ENCODE measurements at places on chromosomes 13 and 19.

GRCh38 chr13:47114030-47114429, 217.2 kb upstream of the HTR2A start:
- no peak for DNase-seq

GRCh38 chr13:39484506-39485313, 118.3 kb downstream of the LHFPL6 start:
- DNase-seq: no peak

DNA sequence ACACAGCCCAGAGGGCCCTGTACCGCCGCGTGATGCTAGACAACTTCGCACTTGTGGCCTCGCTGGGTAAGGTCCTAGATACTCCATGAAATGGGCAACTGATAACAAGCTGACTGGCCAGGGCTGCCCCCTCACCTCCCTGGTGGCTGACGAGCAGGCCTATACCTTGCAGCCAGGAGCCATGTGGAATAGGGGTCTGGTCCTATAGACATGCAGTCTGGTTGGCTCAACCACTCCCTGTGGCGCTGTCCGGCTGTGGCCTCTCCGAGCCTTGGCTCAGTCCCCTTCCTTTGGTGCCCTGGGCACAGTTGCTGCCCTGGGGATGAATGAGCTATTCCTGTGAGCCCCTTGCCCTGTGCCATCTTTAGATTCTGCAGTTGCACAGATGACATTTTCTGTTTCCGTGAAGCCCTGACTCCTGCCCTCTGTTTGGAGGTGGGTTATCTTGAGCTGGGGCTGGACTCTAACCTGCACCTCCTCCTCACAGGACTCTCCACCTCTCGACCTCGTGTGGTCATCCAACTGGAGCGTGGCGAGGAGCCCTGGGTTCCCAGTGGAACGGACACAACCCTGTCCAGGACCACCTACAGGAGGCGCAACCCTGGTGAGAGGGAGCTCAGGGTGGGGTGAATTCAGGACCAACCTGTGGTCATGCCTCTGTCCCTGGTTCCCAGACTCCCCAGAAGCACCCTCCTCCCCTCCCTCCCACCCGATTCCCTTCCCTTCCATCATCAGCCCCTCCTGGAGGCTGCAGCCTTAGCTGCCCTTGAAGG, 2.5 kb downstream of the ZNF324 start:
- no peak for DNase-seq

DNA sequence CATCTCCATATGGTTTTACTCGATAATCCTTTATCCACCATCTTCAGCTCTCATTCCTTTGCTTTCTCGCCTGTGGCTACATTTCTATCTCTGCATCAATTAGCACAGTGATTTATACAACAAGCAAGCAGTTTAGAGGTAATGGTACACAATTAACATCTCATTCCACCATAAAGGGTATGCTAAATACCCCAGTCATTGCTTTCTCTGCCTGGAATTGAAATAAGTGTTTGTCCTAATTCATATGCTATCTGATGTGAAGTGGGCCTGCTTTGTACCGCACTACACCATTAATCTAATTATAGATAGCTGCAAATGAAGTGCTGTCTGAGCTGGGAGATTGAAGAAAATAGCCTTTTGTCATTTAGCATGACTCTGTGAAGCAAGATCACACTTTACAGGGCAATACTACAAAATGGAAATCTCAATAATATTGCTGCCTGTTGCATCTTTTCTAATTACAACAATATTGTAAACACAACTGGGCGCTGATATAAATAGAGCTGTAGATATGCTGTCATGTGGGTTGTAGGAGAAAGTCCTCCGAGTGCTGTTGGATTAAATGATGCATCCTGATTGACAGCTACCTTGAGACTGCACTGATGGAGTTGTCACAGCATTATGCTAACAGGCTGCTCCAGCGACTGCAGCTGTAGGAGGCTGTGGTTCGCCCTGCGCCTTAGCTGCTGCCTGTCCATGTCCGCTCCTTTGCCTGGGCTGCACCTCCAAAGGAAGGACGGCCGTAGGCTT, 78.2 kb downstream of the GGACT start:
- no peak for DNase-seq

GRCh38 chr13:99406799-99407201, 94.5 kb upstream of the TM9SF2 start:
- no peak for DNase-seq

GRCh38 chr13:106795847-106796246, 227.9 kb upstream of the ARGLU1 start:
- DNase-seq: no peak

DNA sequence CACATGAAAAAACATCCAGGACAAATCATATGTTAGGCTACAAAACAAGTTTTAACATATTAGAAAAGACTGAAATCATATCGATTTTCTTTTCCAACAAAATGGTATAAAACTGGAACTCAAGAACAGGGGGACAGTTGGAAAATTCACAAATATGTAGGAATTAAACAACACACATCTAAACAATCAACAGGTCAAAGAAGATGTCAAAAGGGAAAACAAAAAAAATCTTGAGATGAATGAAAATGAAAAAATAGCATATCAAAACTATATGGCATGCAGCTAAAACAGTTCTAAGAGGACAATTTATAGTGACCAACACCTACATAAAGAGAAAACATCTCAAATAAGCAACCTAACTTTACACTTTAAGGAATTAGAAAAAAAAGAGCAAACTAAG, 585.3 kb downstream of the UQCRFS1 start:
- DNase-seq: no peak

DNA sequence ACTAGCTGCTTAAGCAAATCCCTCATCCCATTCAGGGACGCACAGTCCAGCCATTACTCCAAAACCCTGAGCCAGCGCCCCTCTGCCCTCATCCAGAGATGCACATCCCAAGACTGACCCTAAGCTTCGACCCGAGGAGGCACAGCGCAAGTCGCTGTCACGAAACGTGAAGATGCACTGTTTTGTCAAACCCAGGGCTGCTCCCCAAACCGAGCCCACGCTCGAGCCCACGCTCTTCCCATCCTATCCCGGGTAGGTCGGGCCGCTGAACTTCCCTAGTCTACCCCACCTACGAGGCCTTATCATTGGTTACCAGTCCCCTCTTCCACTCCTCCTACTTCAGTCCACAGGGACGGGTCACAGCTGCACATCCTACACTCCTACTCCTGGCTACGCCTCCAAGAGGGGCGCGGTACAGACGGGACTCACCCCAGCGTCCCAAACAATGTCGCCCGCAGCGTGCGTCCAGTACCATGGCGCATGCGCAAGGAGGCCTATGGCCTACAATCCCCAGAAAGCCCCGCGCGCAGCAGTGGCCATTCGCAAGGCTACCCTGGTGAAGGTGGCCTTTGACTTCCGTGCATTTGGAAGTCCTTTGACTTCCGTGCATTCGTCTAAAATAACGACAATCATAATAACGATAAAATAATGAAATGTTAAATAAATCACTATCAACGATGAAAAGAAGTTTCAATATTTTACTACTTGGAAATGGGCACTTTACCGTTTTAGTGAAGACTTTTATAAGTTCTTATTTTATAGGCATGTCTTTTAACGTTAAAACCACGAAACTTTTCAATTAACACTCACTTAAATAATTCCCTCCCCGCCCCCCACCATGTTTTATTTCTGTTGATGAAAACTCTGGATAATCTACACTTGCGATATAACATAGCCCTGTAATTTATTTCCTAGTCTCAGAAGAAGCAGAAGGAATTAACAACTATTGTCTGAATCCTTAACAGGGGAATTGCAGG, at the start of gene ZNF285:
ZNF285 (minus strand) TSS at position 470 of the 977 bp plus-strand sequence. CDS start 4,395 bp downstream, outside the sequence.
- DNase-seq: no peak

- no peak for DNase-seq
These were observed 630.0 kb upstream of the MIR17HG start for GRCh38 chr13:90717451-90717936.

DNA sequence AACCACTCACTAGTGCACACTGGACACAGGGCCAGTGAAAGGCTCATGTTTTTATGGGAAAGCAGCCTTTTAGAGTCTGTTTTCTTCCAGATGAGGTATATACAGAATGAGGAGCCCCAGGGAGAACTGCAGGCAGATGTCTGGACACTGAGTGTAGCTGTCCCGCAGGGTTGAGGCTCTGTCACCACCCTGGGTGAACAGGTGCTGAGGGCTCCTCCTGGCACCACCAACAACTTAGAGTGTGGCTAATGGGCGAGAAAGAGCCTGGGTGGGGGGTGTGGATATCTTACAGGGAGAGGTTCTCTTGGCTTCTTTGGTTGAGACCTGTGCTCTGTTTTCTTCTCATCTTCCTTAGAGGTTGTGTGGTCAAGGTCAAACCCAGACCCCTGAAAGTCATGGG, 202.1 kb upstream of the GPR12 start:
- no peak for DNase-seq

DNA sequence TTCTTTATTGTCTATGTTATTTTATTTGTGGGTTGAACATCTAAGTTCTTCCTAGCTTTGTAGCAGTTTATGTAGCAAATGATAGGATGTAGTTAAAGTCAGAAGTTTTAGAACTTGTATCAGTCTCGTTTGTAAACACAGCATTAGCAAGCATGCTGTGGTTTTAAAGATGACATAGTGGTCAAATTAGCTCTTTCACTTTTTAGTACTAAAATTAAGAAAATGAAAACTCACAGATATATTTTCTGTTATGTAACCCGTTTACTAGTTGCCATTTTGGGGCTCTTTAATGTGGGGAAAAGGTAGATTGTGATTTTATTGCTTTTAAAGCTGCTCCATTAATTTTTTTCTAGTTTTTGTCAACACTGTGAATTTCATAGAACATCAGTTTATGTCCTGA, 216.5 kb downstream of the PCCA start:
- DNase-seq: no peak

- no peak for DNase-seq
These were observed 7.2 kb downstream of the KMT5C start for GRCh38 chr19:55346725-55347441.

- DNase-seq: no peak
These were observed 81.6 kb downstream of the DACH1 start for GRCh38 chr13:71785361-71785760.

GRCh38 chr19:30682146-30682998, 310.2 kb downstream of the ZNF536 start:
- no peak for DNase-seq

- no peak for DNase-seq
These were observed 2.5 kb downstream of the ZNF552 start for GRCh38 chr19:57812226-57812625.

GRCh38 chr19:35345671-35346111, 2.0 kb upstream of the FFAR1 start:
- DNase-seq: no peak

DNA sequence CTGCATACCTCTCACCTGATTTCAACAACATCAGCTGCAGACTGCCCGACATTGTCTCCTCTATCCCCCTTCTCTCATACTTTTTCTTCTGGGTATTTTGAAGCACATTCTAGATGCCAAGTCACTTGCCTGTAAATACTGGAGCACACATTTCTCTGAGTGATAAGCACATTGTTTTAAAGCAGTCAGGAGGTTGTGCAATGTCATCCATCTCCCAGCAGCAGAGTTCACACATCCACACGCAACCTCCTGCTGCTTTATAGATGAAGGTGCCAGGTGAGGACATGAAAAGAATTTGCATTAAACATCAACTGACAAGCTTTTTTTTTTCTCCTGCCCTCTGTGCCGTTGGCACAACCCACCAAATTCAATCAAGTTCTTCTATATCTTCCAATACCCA, 5.5 kb downstream of the UPK1A start:
- DNase-seq: no peak

DNA sequence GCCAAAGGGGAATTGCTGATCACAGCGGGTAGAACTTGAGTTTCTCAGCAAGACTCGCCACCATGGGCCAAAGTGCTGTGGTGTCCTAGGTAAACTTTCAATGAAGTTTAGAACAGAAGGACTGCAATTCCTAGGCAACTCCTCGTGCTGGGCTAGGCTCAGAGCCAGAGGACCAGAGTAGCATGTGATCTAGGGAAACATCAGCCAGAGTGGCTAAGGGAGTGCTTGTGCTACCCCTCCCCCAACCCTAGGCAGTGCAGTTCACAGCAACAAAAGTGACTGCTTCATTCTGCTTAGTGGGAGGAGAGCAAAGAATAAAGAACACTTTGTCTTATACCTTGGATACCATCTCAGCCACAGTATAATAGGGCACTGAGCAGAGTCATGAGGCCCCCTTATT, 1658.6 kb upstream of the MIR17HG start:
- DNase-seq: no peak

GRCh38 chr13:30442926-30443325, 20.6 kb downstream of the UBE2L5 start:
- DNase-seq: no peak

DNA sequence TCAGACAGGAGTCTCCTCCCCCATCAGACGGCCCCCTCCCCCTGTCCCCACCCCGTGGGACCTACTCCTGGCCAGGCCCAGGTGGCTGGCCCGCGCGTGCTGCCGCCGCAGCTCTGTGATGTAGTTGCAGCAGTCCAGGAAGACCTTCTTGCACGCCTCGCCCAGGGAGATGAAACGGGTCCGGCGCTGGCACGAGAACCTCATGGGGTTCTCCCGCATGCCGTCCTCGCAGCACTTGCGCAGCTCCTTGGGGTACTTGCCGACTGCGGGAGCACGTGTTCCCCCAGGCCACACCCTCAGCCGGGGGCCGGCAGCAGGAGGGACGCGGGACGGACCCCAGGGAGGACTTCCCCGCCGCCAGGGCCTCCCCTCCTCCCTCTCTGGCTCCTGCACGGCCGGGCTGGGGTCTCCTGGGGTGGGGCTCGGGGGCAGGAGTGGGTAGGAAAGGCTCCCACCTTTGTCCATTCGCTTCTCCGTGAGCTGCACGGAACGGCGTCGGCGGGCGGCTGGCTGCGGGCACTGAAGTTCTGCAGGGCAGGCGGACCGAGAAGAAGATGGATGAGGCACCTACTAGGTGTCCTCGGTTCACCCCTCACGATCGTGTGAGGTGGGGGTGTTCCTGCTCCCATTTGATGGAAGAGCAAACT, 13.3 kb downstream of the C3 start:
- DNase-seq: no peak

GRCh38 chr19:41219924-41220567, 1.0 kb downstream of the AXL start:
- no peak for DNase-seq

DNA sequence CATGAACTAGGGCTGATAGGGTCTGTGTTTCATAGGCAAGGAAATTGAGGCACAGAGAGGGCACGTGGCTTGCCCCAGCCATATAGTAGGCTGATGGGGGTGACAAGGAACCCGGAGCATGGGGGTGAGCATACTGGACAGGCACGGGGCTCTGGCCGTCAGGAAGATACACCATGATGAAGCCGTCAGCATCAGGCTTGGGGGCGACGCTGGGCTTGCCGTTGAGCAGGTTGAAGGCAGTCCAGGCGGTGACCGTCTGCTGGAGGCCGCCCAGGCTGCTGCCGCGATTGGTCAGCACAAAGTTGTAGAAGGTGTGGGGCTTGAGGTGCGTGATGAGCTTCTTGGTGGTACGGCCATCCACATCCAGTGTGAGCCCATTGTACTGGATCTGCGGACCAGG, 119.7 kb downstream of the PTPRS start:
- DNase-seq: no peak
